Fibroblast of skin of left quadriceps (primary cell): ENCODE measurements at places on chromosomes 7 and 10.

DNA sequence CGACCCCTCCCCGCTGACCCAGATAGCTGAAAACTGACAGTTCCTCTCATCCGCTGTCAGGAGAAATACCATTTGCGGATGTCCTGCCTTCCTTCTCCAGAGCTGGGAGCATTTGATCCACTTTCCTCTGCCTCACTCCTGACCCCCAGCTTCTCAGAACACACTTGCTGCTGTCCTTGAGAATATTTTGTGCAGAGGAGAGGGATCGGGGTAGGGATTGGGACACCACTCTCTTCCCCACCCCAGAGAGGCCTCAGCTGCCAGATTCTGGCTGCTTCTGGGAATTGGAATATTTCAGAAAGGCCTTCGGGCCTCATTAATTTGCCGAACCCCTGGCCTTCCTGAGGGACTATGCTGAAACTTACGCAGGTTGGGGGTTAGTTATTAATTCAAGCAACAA, 97.0 kb downstream of the C10orf105 start:
- DNase-seq, result no peak

DNA sequence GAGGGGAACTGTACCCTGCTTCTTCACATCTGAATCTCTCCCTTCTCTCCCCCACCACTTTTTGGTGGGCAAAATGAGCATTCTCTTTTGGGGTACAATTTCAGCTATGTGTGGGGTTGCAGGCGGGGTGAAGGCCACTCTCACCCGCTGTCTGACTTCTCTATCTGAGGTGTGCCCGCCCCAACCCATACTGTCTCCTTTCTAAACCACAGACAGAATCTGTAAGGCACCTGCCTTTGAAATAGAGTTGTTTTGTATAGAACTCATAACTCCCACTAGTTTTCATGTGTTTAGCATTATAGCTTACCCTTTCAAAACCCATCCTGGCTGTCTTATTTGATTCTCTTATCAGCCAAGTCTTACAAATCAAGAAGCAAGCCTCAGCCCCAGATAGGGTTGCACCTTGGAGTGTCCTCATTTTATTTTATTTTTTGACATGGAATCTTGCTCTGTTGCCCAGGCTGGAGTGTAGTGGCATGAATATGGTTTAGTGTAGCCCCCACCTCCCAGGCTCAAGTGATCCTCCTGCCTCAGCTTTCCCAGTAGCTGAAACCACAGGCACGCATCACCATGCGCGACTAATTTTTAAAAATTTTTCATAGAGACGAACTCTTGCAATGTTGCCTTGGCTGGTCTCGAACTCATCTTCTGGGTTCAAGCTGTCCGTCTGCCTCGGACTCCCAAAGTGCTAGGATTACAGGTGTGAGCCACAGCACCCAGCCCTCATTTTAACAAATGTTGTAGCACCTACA, 11.9 kb downstream of the TSPAN14 start:
- DNase-seq, result no peak

- no peak for DNase-seq
These were observed 313.2 kb downstream of the PTPRN2 start for GRCh38 chr7:158274404-158274811.

DNA sequence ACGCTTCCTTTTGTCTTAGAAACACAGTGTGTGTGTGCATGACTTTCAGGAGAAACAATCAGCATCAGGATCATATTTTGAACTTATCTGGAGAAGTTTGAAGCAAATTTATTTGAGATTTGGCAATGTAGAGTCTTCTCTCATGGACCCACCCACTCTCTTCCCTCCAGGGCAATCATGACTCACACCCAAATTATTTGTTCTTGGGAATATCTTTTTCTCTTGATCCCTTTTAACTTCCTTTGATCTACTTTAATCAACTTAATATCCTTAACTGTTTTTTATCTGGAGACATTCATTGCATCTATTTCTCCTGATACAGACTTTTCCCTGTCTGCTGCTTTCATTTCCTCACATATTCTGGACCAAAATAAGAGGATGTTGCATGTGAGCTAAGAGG, 1174.3 kb downstream of the GATA3 start:
- no peak for DNase-seq

- DNase-seq, result peak; percentile 16
These were observed 337.4 kb upstream of the PODXL start for GRCh38 chr7:131893631-131894340.

DNA sequence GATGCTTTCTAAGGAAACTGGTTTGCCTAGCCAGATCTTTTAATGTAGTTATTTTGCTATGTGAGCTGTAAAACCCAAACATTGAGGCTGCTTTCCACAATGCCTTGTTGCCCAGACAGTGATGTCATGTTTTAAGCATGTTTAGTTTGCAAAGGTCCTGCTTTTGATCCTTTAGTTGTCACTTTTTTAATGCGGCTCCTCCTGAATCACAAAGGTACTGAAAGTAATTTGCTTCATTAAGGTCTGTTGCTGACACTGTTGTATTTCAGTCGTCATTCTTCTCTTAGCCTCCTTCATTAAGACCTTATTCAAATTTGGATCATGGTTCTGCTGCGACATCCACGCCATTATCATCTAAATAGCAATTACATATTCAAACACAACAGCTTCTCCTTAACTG, 10.6 kb downstream of the RPA3 start:
- DNase-seq, result no peak

- no peak for DNase-seq
These were observed 100.5 kb downstream of the CALD1 start for GRCh38 chr7:134879815-134880475.

DNA sequence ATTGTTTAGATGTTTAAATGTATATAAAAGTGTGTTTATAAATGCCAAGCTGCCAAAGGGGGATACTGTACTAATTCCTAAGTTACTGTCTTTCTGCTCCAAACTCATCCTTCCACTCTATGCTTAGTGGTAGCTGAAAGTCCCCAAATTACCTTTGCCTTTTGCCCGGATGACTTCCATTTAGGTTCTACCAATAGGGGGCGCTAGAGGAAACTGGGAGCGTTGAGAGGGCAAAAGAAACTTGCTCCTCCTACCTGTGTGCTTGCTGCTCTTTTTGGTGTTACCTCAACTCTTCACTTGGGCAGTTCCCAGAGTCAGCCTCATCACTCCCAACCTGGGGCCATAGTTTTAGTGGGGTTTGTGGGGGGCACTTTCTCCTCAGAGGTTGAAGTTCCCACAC, 5.9 kb upstream of the OR2A25 start:
- DNase-seq, result no peak

DNA sequence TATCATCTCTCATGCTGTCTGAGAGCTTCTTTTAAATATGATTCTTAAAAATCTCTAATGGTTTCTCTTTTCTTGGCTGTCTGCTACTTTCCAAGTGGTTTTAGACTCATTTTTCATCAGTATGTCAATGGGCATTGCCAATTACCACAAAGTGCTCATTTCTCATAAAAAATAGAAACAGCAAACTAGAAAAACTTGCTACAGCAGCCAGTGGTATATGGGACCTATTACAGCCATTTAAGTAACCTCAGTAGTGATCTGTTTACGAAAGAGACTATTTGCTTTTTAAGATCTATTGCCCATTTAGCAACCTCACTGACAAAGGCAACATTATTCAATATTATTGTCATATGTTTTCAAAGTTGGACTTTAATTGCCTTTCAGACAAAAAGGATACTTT, 207.1 kb upstream of the RHOBTB1 start:
- DNase-seq, result no peak

DNA sequence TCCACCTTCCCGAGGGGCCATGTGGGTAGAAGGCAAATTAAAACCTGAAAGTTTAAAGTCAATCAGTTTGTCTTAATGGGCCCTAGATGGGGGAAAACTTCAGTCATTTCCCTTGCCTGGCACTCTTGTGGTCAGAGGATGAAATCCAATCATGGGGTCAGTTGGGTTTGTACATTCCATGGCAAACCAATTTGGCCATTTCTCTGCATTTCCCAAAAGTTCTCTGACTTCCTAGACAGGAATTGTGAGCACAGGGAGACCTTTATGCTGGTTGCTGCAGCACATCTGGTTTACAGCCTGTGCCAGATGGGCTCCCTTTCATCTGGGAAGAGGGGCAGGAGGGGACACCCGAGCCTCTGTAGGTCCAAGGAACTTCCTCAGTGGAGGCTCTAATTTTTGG, 113.0 kb downstream of the CYP26A1 start:
- DNase-seq, result no peak

GRCh38 chr10:58087896-58088295, 179.8 kb downstream of the IPMK start:
- no peak for DNase-seq

GRCh38 chr7:118218413-118219156, 5.9 kb upstream of the ANKRD7 start:
- DNase-seq, result no peak

DNA sequence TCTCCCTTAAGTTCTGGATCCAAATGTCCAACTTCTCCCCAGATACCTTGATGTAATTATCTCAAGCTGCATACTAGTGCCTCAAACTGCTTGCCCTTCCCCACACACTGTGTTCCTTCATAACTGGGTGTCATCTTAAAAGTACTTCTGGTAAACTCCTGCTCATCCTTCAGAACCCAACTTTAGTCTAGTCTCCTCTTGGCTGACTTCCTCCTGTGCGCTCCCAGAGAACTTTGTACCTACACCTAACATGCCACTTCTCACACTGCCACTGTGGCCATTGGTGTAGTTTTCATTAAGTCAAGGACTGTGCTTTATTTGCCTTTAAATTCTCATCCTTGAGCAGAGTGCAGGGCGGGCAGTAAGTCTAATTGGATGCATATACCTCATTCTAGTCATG, 575.2 kb upstream of the GALNT17 start:
- DNase-seq, result no peak

- no peak for DNase-seq
These were observed 10.9 kb downstream of the TRDMT1 start for GRCh38 chr10:17190602-17191001.

- DNase-seq, result peak; percentile 63
These were observed 6.5 kb downstream of the VSIR start for GRCh38 chr10:71766717-71767419.

DNA sequence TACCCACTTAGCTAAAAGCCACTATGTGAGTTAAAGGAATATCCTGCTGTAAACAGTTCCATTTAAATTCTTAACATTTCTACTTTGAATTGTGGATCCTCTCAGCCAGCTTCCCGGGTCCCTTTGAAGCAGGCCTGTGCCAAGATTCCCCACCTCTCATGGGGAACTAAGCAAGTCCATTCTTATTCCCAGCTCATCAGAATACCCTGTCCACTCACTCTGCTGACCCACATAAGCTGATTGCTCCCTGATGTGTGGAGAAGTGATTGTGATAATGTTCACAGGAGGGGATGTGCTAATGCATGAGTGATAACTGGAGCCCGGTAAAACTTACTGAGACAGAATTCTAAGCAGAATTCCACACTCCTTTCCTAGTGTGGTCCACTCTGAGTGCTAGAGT, 709.7 kb downstream of the CNTNAP2 start:
- no peak for DNase-seq
